Activated CD4-positive, alpha-beta memory T cell treated with anti-CD3 and anti-CD28 coated beads for 36 hours (primary cell): ENCODE measurements at places on chromosomes 5 and 9. TPM values are rescaled to one million over a fixed set of nuclear protein-coding genes. Genes with fewer than 3 reads are reported as not detected.

- no peak for DNase-seq
- no peaks in the 10 kb centered on the region for H3K36me3 ChIP-seq
- H3K27me3 ChIP-seq, result no peaks in the 10 kb centered on the region
- no peak overlapping the region for H3K4me3 ChIP-seq
Measured at GRCh38 chr9:85182383-85182782, 512.9 kb downstream of the NTRK2 start.

- no peak overlapping the region for H3K27ac ChIP-seq
- no peaks in the 10 kb centered on the region for H3K4me1 ChIP-seq
- H3K27me3 ChIP-seq, result peaks cover 6% of the 10 kb centered on the region
- no peak overlapping the region for H3K4me3 ChIP-seq
- DNase-seq, result no peak
Measured at GRCh38 chr5:148228392-148228984, 9.8 kb upstream of the MARCOL start.

DNA sequence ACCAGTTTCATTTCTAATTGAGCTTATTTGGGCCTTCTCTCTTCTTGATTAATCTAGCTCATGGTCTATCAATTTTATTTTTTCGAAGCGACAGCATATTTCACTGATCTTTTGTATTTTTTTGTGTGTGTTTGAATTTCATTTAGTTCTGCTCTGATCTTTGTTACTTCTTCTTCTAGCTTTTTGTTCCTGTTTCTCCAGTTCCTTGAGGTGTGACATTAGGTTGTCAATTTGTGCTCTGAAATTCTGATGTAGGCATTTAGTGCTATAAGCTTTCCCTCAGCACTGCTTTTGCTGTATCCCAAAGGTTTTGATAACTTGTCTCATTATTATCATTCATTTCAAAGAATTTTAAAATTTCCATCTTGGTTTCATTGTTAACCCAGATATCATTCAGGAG lies 67.3 kb downstream of the STRBP start:
- H3K36me3 ChIP-seq, result no peaks in the 10 kb centered on the region

DNA sequence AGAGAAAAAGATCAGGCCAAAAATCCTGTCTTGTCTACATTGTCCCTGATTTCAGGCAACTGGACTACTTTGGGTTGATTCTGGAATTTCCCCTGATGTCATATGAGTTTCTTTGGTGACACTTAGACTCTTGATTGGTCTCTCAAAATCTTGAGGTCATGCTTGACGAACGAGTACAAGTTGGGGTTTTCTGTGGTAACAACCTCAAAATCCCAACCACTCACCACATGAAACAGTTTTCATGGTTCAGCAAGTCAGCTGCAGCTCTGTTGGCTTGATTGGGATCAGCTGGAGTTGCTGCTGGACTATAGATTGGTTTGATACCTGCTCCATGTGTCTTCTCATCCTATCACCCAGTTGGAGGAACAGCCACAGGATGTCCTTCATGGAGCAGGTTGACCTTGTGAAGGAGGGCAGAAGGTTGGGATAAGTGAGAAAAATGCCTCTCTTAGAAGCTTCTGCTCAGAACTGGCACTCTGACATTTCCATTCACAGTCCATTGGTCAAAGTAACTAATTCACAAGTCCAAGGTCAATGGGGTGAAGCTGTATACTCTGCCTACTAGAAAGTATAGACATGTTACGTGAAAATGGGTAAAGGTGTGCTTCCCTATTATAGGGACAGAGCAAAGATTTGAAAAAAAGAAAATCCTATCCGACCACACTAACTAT lies 284.5 kb downstream of the SH3GL2 start:
- no peak for DNase-seq
- H3K4me1 ChIP-seq, result no peaks in the 10 kb centered on the region
- no peak overlapping the region for H3K27ac ChIP-seq
- H3K4me3 ChIP-seq, result no peak overlapping the region

GRCh38 chr9:124299515-124300090 lies 41.9 kb downstream of the NEK6 start:
- no peak overlapping the region for H3K27ac ChIP-seq
- peaks cover 2% of the 10 kb centered on the region for H3K36me3 ChIP-seq
- DNase-seq, result no peak
- no peak overlapping the region for H3K4me3 ChIP-seq

DNA sequence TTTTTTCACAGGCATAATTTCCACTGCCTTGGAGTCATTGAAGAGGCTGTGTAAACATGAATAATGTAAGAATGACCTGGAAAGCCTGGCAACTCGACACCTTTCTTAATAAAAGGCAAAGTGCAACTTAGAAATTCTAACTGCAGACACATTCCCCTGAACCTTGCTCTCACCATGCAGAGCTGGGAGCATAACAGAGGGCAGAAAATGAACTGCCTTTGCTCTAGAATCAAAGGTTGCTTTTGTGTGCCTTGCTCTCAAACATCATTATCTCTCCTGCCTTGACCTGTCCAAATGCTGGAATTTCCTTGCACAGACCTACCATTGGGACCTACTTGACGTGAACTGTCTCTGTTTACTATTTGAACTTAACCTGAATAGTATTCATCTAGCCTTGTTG lies 462.0 kb upstream of the ZNF462 start:
- DNase-seq, result no peak
- H3K4me3 ChIP-seq, result no peak overlapping the region
- no peaks in the 10 kb centered on the region for H3K36me3 ChIP-seq
- H3K27me3 ChIP-seq, result no peaks in the 10 kb centered on the region
- no peak overlapping the region for H3K27ac ChIP-seq

Gene GFI1B
- total RNA-seq, result not detected

DNA sequence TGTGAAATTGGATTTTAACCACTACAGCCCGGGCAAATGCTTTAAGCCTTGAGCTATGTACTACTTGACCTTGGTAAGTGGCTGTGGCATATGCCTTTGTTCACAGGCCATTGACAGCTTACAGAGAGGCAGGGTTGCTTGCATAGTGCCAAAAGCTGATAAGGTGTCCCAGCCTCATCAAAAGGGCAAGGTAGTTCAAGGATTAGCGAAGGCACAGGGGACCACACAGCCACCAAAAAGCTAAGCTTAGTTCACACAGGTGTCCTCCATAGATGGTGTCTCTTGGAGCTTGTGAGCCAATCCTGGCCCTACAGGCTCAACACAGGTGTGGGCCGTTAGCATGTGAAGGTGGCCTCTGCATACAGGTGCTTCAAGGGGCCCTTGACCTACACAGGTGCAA lies 86.8 kb downstream of the ZNF622 start:
- no peak overlapping the region for H3K4me3 ChIP-seq
- no peak for DNase-seq
- H3K27ac ChIP-seq, result no peak overlapping the region
- H3K36me3 ChIP-seq, result no peaks in the 10 kb centered on the region
- no peaks in the 10 kb centered on the region for H3K4me1 ChIP-seq

DNA sequence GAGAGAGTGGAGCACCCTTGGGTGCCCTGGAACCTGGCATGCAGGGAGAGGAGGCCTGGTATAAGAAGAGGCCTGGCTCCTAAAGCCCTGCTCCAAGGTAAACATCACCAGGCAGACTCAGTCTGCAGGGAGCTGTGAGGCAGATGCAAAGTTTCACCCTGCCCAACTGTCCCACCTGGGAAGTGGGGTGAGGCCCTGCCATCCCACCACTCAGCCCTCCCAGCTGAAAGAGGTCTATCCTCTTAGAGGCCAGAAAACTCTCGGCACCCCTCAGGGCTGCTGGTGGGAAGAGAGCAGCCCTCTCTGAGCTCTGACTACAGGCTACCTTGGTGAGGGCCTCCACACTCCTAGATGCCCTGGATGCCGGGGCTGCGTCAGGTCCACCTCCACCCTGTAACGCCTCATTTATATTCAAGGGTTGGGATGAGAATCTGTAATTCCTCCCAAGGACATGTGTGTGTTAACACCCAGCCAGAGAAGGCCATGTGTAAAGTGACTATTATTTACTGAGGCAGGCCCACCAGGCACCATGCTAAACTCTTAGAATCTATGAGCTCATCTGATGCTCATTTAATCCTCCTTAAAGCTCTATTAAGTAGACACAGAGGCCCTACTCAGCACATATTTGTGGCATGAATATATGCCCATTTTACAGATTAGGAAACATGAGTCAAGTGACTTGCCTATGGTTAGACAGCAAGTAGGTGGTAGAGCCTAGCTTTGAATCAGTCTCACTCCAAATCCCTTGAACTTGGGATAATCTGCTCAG lies 205.9 kb downstream of the FSTL4 start:
- DNase-seq, result no peak
- no peaks in the 10 kb centered on the region for H3K36me3 ChIP-seq
- no peak overlapping the region for H3K4me3 ChIP-seq
- H3K27me3 ChIP-seq, result no peaks in the 10 kb centered on the region
- no peak overlapping the region for H3K27ac ChIP-seq
- no peaks in the 10 kb centered on the region for H3K4me1 ChIP-seq
